Activated CD8-positive, alpha-beta memory T cell treated with anti-CD3 and anti-CD28 coated beads for 1 hour (primary cell): ENCODE measurements at places on chromosomes 2 and 18.

GRCh38 chr2:29920631-29921559 is 491 bp downstream of the ALK start:
- DNase-seq = no peak

DNA sequence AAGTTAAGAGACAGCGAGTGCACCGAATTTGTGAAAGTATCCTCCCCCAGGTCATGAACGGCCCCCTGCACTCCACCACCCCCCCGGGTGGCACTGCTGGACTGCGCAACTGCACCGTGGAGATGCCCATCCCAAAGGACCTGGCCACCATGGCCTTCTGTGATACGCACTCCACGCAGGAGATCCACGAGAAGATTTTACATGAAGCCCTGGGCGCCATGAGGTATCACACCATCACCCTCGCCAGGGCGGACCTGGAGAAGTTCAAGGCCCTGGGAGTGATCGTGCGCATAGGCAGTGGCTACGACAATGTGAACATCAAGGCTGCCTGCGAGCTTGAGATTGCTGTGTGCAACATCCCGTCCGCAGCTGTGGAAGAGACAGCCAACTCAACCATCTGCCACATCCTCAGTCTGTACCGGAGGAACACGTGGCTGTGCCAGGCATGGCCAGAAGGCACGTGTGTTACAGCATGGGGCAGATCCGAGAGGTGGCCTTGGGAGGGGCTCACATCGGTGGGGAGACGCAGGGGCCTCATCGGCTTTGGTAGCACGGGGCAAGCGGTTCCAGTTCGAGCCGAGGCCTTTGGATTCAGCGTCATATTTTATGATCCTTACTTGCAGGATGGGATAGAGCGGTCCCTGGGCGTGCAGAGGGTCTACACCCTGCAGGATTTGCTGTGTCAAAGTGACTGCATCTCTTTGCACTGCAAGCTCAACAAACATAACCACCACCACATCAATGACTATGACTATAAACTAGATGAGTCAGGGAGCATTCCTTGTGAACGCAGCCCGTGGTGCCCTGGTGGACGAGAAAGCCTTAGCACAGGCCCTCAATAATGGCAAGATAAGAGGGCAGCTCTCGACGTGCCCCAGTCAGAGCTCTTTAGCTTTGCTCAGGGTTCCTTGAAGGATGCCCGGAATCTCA is 290.8 kb upstream of the MC4R start:
- no peak for DNase-seq

GRCh38 chr2:175855794-175856453 is 146.1 kb downstream of the LNPK start:
- no peak for DNase-seq

- no peak for DNase-seq
These were observed 878.8 kb downstream of the RNF144A start for GRCh38 chr2:7795778-7796563.

DNA sequence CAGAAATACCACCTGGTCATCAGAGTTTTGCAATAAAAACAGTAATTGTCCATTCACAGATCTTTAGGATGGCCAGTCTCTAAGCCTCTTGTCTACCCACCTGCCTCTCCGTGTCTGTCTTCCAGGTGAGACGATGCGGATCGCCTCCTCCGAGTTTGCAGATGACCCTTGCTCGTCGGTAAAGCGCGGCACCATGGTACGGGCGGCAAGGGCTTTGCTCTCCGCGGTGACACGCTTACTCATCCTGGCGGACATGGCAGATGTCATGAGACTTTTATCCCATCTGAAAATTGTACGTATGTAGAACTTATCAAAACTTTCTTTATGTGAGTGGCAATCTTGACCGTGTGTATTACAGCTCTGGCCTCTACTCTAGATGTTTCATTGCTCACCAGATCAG is 345.0 kb downstream of the CTNNA2 start:
- DNase-seq = no peak

DNA sequence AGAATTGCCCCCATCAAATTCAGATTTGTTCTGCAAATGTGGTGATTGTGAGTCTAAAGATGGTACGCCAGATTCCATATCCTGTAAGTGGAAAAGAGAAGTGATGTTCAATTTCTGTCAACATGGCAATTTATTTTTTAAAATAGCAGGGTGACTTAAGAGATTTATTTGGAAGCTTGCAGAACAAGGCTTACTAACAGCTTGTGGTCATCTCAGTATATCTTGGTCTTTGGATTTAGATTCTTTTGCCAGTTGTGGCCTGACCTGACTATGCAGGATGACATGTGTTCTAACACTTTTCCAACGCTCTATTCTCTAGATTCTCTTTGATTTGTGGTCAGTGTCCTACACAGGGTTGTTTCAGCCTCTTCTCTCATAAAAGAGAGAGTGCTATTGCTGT is 74.4 kb downstream of the MAP3K20 start:
- DNase-seq = no peak

DNA sequence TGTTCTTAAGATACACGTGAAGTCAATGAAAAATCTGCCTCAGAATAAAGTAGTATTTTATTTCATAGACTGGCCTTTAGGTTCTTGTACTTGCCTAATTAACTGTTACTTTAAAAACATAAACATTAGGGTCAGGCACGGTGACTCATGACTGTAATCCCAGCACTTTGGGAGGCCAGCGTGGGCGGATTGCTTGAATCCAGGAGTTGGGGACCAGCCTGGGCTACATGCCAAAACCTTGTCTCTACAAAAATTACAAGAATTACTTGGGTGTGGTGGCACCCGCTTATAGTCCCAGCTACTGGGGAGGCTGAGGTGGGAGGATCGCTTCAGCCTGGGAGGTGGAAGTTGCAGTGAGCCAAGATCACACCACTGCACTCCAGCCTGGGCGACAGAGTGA is 16.0 kb upstream of the SNORC start:
- DNase-seq = no peak

- DNase-seq = no peak
These were observed 48.4 kb upstream of the PIK3C3 start for GRCh38 chr18:41906528-41907146.

DNA sequence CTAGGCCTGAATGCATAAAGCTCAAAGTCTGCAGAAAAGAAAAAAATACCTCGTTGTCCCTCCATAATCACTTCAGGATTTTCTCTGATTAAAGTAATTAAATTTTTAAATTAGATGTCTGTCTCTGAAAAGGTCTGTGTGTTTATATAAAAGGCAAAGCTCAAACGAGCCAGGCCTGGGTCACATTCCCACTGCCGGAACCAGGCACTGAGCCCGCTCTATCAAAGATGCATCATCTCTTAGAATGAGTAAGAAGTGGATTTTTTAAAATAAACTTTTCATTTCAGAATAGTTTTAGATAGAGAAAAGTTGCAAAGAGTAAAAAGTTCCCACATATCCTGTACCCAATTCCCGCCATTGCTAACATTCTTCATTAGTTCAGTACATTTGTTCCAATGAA is 202.1 kb upstream of the KYNU start:
- no peak for DNase-seq

DNA sequence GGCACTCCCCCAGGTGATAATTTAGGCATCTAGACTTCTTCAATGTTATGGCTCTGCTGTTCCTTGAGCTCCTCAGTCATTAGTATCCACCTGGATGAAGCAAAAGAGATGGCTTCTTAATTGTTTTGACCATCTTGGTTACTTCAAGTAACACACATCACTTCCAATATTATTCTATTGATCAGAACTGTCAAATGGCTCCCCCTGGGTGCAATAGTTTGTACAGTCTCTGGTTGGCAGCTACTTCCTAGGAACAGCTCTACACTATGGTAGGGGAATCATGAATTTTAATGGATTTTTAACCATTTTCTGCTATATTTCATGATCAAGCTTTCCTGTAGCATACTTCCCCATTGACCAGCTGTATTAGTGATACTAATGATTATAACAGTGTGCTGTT is 157.0 kb downstream of the NYAP2 start:
- DNase-seq = no peak

DNA sequence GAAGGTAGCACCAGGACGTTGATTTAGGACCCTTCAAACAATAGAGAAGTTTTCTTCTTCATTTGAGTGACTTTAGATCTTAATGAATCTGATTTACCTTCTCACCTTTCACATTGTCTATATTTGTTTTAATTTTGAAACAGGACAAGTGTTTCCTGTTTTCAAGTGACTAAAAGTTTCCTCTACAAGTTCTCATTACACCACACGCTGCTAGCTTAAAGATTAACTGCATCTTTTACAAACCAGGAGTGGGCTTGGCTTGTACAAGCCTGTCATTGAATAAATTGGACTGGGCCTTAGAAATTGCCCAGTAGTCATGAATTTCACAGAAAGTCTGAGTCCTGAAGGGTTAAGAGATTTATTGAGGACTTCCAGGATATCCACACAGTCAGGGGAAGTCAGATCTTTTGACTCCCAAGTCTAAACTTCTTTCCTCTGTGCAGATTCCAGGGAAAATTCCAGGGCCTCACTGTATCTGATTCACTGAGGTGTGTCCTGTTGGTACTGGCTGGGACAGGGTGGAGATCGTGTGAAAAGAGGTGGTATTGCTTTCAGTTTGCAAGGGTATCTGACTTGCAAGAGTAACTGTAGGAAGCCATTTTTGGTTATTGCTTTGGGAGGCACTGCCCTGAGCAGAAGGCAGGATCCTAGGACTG is 3.4 kb downstream of the SGPP2 start:
- DNase-seq = no peak

DNA sequence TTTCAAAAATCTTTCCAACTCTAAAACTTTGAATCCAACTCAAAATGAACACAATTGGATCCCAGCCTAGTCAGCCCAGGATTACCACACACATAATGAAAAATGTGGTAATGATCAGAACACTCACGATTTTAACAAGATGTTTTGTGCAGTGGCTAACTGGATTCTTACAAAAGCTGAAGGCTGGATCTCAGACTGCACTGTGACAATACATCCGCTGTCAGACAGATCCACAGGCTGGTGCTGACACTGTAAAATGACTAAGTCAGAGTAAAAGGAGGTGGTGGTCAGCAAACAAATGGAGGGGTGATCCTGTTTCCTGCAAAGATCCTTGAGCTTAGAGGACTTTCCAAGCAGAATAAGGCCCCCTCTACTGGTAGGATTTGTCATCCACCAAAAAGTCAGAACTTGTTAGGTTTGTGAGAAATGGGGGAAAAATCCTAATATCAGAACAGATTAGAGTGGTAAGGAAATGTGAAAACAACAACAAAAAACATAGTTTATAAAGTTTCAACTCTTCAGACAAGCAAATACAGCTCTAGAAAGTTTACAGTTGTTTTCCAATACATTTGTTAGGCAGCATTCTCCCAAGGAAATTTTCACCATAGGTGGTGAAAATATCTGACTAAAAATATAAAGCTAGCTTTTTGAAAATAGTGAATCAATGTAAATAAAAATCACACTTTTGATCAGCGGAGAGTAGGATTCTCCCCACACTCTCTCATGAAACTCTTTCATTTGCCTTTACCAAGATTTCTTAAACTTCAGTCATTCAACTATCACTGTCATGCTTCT is 211.9 kb downstream of the AGPS start:
- no peak for DNase-seq

- DNase-seq = no peak
These were observed 16.1 kb upstream of the PUM2 start for GRCh38 chr2:20366672-20367116.

GRCh38 chr18:24189007-24189528 is 50.2 kb downstream of the CABYR start:
- no peak for DNase-seq

DNA sequence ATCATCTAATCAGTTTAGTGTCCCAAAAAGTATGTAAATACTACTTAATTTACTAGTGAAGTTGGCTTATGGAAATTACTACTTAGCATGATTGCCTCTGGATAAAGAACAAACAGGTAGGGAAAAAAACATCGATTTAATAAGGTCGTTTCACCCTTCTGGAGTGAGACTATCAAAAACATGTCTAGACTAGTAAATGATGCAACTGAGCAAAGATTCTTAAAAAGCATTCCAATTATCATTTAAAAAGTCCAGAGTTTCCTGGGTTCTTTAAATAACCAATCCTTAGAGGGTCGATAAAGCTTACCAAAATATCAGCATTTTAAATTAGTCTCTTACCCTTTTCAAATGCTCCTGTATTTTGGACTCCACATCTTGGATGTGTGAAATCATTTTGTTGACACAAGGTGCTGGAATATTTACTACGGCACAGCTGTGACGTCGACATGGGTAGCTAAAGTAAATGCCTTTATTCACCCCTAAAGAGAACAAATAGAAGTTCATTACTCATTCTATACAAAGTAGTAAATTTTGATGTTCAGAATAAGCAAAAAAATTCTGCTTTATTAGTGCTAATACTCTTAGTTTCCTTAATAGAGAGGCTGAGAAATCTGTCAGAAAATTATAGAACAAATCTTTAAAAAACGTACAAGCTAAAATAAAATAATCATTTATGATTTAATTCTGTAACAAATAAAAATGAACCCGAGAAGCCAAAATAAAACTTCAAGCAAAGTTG is 70.6 kb downstream of the CCDC178 start:
- no peak for DNase-seq

- no peak for DNase-seq
These were observed 80.9 kb upstream of the IGFBP5 start for GRCh38 chr2:216776066-216776850.

GRCh38 chr2:65212115-65212514 is 15.5 kb upstream of the ACTR2 start:
- DNase-seq = no peak

- DNase-seq = no peak
These were observed 259.8 kb downstream of the STK39 start for GRCh38 chr2:167987558-167987957.

- DNase-seq = no peak
These were observed 8.7 kb upstream of the DYNC1I2 start for GRCh38 chr2:171678619-171679018.

DNA sequence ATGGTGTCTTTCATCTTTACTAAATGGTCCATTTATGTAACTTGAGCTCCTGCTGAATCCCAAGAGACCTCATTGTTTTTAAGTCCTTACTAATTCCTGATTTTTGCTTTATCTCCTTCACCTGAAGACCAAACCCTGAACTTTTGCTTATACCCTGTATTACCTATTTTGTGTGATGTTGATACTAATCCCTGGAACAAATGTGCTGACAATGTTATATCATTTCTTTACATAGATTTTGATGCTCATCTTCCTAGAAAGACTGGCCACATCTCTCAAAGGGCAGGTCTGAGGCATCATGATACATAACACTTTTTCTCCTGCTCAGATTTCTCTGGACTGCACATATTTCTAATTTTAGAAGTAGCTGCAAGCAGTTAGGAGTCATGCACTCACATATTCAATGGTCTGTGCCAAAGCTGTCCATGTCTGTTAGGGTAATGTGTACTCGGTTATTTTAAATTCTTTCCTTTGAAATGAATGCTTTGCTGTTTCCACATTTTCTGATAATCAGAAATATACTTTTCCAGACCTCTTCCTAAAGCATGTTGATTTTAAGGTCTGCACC is 427.9 kb upstream of the HNRNPA3 start:
- no peak for DNase-seq

- no peak for DNase-seq
These were observed 22.7 kb downstream of the ATAD2B start for GRCh38 chr2:23904215-23904614.
